Tibial artery (tissue), 4 donors: ENCODE measurements at places on chromosomes 4 and X.
A peak's percentile ranks its signal among the peaks of the same experiment; 100 is the strongest.

DNA sequence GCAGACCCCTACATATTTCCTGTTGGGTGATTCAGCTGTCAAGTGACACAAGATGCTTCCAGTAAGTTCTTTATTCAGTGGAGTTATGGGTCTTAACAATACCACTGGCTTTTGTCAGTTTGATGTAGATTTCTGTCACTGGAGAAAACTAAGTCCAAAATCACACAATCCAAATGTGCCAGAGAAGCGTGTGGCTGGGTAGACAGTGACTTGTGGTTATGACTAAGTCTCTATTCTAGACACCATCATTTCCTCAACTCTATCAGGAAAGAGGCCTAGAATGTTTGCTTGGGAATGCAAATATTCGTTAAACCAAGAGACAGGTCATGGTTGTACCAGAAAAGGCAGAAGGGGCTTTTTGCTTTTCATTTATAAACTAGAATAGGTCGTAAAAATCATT lies 54.4 kb upstream of the HS3ST1 start:
- no peak for DNase-seq

GRCh38 chr4:140049024-140049848 lies 104.7 kb downstream of the MAML3 start:
- DNase-seq = peak; percentile 24

DNA sequence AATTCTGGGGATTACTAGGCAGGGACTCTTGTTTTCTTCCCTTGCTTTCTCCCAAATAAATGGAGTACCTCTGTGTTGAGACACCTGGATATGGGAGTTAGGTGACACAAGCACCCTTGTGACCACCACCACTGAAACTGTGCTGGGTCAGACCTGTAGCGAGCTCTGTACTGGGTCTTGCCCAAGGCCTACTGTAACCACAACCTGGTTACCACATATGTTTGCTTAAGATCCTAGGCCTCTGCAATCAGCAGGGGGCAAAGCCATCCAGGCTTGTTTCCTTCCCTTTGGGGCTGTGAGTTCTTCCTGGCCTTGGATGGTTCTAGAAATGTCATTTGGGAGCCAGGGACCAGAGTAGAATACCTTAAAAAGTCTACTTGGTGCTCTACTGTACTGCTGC lies 49.4 kb downstream of the LPAR4 start:
- DNase-seq = no peak

GRCh38 chr4:78749972-78750727 lies 26.0 kb upstream of the BMP2K start:
- no peak for DNase-seq

GRCh38 chr4:182277377-182277776 lies 34.2 kb downstream of the TENM3 start:
- no peak for DNase-seq

GRCh38 chr4:64883087-64883807 lies 474.0 kb upstream of the TECRL start:
- DNase-seq = no peak

GRCh38 chr4:83569987-83570386 lies 34.1 kb downstream of the GPAT3 start:
- DNase-seq = no peak

DNA sequence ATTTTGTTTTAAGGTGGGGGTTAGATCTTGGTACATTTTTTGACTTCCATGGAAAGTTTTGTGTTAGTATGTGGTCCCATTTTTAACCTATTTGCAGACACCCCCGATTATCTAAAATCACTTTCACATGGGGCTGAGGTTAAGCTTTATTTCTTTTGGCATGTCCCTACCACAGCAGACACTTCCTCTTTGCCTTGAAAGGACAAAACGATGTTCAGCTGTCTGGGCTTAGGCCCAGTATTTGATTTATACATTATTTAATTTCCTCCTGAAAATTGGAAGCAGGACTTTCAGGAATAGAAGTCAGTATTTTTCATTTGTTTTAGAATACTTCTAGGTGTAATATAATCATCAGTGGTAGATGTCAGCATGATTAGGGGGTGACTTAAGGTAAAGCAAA lies 112.4 kb upstream of the SPRY1 start:
- DNase-seq = no peak

GRCh38 chr4:129455482-129455881 lies 359.5 kb downstream of the C4orf33 start:
- DNase-seq = no peak

GRCh38 chr4:38919494-38919893 lies 51.9 kb downstream of the FAM114A1 start:
- no peak for DNase-seq

- no peak for DNase-seq
These were observed 78.7 kb upstream of the DCLK2 start for GRCh38 chr4:149999485-150000074.

- DNase-seq = no peak
These were observed 555 bp upstream of the ELMOD2 start for GRCh38 chr4:140523370-140523856.

DNA sequence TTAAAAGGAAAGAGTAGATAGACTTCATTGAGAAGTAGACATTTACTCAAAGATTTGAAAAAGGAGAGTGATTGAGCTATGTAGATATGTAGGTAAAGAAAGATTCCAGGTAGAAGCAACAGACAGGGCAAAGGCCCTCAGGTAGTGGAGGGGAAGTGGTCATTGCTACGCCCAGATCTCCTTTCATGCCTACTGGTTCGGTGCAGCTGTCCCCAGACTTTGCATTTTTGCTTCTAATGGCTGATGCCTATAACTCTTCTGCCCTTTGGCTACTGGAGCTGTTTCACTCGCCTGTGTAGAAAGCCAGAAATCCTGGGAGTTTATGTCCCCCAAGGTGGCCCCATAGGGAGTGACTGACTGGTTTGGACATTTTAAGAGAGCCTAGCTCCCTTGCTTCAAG lies 16.9 kb upstream of the ARMCX2 start:
- DNase-seq = no peak

DNA sequence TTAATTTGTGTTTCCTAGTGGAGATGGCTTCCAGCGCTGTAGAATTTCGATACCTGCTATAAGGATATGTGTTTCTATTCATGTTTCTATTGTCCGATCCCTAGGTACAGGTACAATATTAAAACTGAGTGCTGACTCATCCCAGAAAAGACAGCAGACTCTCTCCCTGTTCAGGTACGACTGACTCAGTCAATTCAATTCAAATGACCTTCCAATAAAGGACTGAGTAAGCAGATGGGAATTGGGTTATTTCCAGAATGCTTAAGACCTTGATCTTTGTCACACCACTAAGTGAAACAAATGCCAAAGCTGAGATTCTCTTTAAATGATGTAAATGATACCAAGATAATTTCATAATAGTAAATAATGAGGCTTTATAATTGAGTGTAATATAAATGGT lies 1596.9 kb downstream of the RPA4 start:
- no peak for DNase-seq

DNA sequence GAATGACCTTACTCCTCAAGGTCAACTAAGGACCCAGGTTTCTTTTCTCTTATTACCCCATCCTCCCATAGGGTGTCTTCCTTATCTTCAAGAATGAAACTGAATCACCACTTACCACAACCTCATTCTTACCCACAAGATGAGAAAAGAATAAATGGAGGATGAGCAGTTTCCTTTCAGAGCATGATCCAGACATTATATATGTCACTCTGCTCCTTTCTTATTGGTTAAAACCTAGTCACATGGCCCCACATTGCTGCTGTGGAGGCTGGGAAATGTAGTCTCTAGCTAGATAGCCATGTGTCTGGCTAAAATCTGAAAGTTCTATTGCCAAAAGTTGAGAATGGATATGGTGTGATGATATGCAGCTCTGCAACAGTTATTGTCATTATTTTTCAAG lies 62.4 kb upstream of the RAI2 start:
- no peak for DNase-seq

- DNase-seq = no peak
These were observed 107.6 kb upstream of the PACRGL start for GRCh38 chr4:20592663-20593062.

DNA sequence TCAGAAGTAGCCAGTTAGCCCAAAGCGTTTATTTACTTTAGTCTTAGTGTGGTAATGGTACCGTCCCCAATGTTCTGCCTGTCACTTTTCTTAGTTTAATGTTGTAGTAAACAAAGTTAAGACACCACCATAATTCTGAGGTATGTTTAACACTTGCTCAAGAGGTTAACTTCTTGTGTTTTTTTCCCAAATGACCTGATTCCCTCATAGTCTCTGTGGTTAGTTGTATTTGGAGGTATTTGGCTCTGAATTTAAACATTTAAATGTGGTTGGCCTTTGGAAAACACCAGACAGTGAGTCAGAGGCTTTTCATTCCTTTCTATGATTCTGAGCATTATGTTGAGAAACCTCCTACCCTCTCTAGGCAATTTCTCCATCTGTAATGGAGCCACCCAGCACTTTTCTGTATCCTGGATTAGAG lies 47.9 kb downstream of the CXCL1 start:
- no peak for DNase-seq

GRCh38 chrX:19225909-19226308 lies 103.6 kb upstream of the ADGRG2 start:
- DNase-seq = no peak

DNA sequence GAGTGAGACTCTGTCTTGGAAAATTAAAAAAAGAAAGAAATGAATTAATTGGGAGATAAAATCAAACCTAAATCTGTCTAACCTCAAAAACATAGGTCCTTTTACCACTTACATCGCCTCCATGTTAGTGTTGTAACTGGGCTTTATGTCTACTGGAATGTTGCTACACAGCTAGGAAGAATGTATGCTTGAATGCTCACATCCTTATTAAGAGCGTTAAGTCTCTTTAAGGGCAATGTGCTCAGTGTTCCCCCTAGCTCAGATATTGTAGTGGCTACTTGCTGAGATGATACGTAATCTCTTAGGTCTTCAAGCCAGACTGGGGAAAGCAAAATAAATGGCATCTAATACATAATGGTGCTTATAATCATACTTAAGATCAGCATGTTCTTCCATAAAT lies 1072.8 kb downstream of the PDHA2 start:
- no peak for DNase-seq

DNA sequence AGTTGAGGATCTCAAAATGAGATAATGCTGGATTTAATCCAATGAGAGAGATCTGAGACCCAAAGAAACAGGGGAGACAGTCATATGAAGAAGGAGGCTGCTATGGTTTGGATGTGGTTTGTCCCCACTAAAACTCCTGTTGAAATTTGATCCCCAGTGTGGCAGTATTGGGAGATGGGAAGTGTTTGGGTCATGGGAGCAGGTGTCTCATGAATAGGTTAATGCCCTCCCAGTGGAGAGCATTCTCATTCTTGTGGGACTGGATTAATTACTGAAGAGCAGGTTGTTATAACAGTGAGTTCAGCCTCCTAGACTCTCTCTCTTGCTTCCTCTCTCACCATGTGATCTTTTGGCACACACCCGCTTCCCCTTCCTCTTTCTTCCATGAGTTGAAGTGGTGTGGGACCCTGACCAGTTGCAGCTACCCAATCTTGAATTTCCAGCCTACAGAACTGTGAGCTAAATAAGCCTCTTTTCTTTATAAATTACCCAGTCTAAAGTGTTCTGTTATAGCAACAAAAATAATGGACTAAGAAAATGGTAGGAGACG lies 70.3 kb downstream of the PPEF2 start:
- DNase-seq = no peak

- no peak for DNase-seq
These were observed 92.7 kb downstream of the CD99L2 start for GRCh38 chrX:150805736-150806135.

GRCh38 chr4:13888112-13888511 lies 260.6 kb upstream of the BOD1L1 start:
- DNase-seq = no peak

DNA sequence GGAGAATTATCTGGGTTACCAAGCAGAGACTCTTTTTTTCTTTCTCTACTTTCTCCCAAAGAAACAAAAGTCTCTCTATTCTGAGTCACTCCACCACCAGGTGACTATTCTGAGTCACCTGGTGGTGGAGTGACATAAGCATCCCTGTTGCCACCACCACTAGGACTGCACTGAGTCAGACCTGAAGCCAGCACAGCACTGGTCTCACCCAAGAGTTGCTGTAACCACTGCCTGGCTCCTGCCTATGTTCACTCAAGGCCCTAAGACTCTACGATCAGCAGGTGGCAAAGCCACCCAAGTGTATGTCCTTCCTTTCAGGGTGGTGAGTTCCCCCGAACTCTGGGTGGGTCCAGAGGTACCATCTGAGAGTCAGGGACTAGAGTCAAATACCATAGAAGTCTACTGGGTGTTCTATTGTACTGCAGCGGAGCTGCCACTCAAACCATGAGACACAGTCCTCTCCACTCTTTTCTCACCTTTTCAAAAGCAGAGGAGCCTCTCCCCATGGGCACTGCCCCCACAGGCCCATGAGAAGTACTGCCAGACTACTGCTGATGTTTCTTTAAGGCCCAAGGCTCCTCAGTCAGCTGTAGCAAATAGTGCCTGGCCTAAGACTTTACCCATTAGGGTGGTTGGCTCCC lies 209.6 kb upstream of the IRS4 start:
- no peak for DNase-seq

DNA sequence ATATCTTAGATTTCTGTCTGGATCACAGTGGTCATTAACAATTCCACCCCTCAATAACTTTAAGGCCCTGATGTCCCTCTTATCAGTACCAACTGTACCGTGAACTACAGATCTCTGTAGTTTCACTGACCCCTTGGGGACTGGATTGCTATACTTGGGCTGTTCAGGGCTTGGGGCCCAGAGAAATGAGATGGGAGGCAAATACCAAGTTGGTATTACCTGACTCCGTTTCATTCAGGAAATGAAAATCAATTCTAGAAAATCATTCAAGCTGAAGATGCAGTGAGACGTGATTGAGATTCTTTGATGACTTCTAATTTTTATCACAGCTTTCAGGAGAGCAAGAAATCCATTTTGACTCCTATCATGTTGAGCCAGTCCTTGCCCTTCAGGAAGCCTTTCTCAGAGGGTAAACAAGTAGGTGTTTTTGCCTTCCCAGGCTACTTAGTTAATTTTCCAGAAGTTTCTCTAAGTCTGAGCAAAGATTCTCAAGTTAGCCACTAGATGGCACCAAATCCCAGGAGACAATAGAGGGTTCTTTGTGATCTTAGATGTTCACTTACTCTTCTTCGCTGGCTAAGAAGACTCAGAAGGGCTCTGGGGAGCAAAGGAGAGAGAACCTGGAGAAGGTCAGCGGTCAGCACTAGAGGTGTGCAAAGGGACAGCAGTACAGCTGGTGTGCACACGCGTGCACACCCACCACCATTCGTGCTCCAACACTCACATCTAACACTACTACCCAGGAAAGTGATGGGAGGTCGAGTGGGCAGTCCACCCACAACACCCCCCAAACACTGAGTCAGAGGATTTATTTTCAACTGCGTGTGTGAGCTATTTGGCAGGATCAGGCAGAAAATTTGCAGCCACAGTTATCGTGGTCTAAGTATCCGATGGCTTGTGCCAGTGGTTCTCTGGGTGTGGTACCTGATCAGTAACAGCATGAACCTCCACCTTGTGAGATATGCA lies 7.4 kb downstream of the HNRNPH2 start:
- no peak for DNase-seq

- no peak for DNase-seq
These were observed 56.2 kb downstream of the SMIM20 start for GRCh38 chr4:25970226-25970675.

DNA sequence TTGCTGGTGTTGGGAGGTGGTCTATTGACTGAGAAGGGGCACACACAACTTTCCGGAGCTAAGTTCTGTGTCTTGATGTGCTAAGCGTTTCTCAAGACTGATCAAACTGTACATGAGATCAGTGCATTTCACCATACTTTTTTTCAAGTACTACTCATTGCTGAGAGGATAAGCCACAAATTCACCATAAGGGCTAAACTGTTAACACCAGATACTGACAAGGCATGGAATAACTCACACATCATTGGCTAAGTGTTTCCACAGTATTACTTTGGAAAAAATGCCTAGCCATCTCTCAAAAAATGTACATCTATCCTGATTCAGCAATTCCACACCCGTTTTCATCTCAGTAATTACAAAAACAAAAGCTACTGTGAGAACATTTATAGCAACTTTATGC lies 13.0 kb downstream of the RBMX start:
- no peak for DNase-seq
